ENCODE measurements at places on chromosomes 16 and 17. TPM values are rescaled to one million over a fixed set of nuclear protein-coding genes. Genes with fewer than 3 reads are reported as not detected.

GRCh38 chr16:30004424-30004776 lies 6.4 kb downstream of the DOC2A start:
- H3K36me3 ChIP-seq: peaks cover 4% of the 10 kb centered on the region
- H3K27ac ChIP-seq: no peak overlapping the region
- no peaks in the 10 kb centered on the region for H3K27me3 ChIP-seq

- no peak overlapping the region for H3K27ac ChIP-seq
- H3K27me3 ChIP-seq: no peaks in the 10 kb centered on the region
- no peaks in the 10 kb centered on the region for H3K4me1 ChIP-seq
- H3K4me3 ChIP-seq: no peak overlapping the region
- no peaks in the 10 kb centered on the region for H3K36me3 ChIP-seq
Measured at GRCh38 chr17:61259360-61259759, 140.3 kb upstream of the TBX2 start.

RNF157 gene
- 13.9 TPM for total RNA-seq

CD300H gene
- total RNA-seq: not detected

DNA sequence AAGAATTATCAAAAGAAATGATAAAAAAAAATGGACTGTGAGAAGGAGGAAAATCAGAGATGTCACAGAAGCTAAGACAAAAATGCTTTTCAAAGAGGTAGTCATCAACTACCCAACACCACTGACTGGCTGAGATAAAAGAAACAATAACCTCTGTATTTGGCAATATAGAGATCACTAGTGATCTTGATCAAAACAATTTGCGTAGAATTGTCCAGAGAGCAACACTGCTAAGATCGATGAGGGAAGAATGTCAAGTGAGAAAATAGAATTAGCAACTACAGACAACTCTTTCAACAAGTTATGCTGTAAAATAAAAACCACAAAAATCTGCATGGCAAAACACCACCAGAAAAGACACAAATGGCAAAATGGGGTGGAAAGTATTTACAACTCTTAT lies 66.0 kb downstream of the BRIP1 start:
- no peak overlapping the region for H3K27ac ChIP-seq
- no peaks in the 10 kb centered on the region for H3K27me3 ChIP-seq
- no peak overlapping the region for H3K4me3 ChIP-seq

- no peak overlapping the region for H3K4me3 ChIP-seq
- no peaks in the 10 kb centered on the region for H3K27me3 ChIP-seq
- peaks cover 72% of the 10 kb centered on the region for H3K36me3 ChIP-seq
Measured at GRCh38 chr16:56470232-56470631, 18.9 kb downstream of the OGFOD1 start.

CSH1 gene
- not detected for total RNA-seq

ABCC11 gene
- total RNA-seq: 0.22 TPM

- peak; percentile 72 for DNase-seq
- H3K36me3 ChIP-seq: no peaks in the 10 kb centered on the region
- peaks cover 6% of the 10 kb centered on the region for H3K4me1 ChIP-seq
- peak within 1 kb of the TSS; percentile 74 for H3K4me3 ChIP-seq
- H3K27ac ChIP-seq: no peak within 1 kb of the TSS
Measured at GRCh38 chr17:35930211-35931065, at the start of gene RDM1. Gene RDM1 (minus strand): TSS chr17:35930773. CDS start chr17:35930727, 46 bp downstream.

SLFN14 gene
- 0.16 TPM for total RNA-seq

TBC1D3I gene
- total RNA-seq: 0.20 TPM

GRCh38 chr17:56597495-56597990 lies 4.0 kb downstream of the NOG start:
- H3K27ac ChIP-seq: no peak overlapping the region
- peaks cover 48% of the 10 kb centered on the region for H3K4me1 ChIP-seq
- no peaks in the 10 kb centered on the region for H3K36me3 ChIP-seq
- no peak for DNase-seq
- peak overlapping the region; percentile 49 for H3K4me3 ChIP-seq
- peaks cover 24% of the 10 kb centered on the region for H3K27me3 ChIP-seq

DNA sequence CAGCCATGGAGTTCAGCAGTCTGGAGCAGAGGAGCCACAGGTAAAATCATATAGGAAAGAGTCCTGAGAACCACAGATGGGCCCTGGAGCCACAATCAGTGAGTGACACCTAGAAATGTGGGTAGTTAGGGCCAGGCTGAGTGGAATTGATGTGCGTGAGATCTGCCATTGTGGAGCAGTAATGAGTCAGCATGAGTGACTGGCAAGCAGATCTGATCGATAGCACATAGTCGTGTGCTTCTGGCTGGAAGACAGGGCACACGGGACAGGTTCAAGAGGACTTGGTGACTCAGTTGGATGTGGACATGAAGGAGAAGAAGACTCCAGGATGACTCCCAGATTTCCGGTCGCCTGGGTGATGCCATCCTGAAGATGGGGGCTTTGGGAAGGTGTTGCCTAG lies 12.3 kb downstream of the ADORA2B start:
- no peak for DNase-seq
- H3K36me3 ChIP-seq: no peaks in the 10 kb centered on the region
- no peak overlapping the region for H3K27ac ChIP-seq

All from CD8-positive, alpha-beta memory T cell (primary cell).